ENCODE measurements at places on chromosomes 4 and X.
A peak's percentile ranks its signal among the peaks of the same experiment; 100 is the strongest.

DNA sequence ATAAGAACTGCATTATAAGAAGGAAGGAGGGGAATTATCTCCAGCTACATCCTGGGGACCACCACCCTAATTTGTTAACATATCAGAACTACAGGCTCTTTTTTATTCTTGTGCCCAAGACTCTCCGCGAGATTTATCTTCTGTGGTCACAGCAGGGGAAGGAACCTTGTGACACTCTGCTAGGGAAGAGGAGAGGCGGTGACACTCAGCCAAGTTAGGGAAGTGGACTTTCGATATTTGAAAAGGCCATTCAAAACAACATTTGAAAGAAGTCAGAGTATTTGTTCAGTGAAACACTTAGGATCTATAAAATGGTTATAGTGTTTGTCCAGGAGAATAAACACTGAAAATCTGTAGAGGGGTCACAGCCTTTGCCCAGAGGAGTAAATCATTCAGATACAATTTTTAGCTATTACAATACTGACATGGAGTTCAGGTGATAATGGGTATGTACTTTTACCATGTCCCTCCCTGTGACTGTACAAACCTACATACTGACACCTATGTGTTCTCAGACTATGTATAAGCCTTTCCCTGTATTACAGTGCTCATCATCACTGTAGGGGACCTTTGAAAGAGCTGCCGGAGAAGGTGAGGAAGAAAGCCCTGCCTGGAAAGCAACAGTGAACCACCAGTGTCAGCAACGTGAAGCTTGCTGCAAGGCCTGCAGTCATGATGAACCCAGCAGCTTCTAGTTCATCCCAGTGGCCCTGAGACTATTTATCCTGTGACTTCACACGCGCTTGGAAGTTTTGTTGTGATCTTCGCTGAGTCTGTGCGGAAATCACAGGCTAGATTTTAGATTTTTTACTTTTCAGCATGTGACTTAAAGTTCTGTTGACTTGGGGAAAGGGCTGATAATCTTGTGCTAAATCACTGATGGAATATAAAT is 8.5 kb upstream of the PTTG2 start:
- H3K4me1 ChIP-seq: no peaks in the 10 kb centered on the region
- DNase-seq: no peak
- no peak overlapping the region for H3K4me3 ChIP-seq
- no peak overlapping the region for H3K27ac ChIP-seq

GRCh38 chr4:108036213-108036612 is 46.5 kb downstream of the HADH start:
- peaks cover 50% of the 10 kb centered on the region for H3K4me1 ChIP-seq
- no peaks in the 10 kb centered on the region for H3K27me3 ChIP-seq
- H3K4me3 ChIP-seq: peak overlapping the region; percentile 8
- no peak overlapping the region for H3K27ac ChIP-seq
- H3K36me3 ChIP-seq: no peaks in the 10 kb centered on the region
- DNase-seq: peak; percentile 22

- no peaks in the 10 kb centered on the region for H3K36me3 ChIP-seq
- no peak overlapping the region for H3K27ac ChIP-seq
- H3K4me3 ChIP-seq: no peak overlapping the region
Measured at GRCh38 chrX:50747471-50747900, 66.5 kb downstream of the SHROOM4 start.

- peaks cover 20% of the 10 kb centered on the region for H3K4me1 ChIP-seq
- peak overlapping the region; percentile 66 for H3K4me3 ChIP-seq
- H3K27ac ChIP-seq: peak overlapping the region; percentile 16
- no peaks in the 10 kb centered on the region for H3K36me3 ChIP-seq
- no peak for DNase-seq
- no peaks in the 10 kb centered on the region for H3K27me3 ChIP-seq
Measured at GRCh38 chrX:149630681-149631233, 835 bp downstream of the TMEM185A start.
